ENCODE measurements at places on chromosomes 3 and 15.

DNA sequence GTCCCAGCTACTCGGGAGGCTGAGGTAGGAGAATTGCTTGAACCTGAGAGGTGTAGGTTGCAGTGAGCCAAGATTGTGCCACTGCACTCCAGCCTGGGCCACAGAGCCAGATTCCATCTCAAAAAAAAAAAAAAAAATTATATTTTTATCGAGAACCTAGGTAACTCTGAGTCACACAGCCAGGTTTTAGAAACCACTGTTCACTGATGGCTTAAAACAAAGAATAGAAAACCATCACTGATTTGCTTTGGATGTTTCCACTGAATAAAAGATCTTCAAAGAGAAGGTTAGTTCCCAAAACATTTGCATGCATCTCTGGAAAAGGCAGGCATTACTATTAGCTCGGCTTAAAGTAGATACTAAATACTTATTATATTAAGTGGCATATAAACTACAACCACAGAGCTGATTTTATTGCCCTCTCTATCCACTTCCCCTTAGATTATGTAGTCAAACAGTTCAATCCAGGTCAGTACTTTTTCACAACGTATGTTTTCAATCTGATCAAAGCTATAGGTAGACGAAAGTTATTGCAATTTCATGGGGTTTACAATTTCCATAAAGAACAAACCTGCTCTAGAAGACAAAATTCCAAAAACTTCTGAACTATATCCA is 1.4 kb downstream of the B4GALT4 start:
- peak overlapping the region; percentile 69 for H3K4me3 ChIP-seq
- H3K27me3 ChIP-seq = no peaks in the 10 kb centered on the region
- peaks cover 18% of the 10 kb centered on the region for H3K4me1 ChIP-seq

DNA sequence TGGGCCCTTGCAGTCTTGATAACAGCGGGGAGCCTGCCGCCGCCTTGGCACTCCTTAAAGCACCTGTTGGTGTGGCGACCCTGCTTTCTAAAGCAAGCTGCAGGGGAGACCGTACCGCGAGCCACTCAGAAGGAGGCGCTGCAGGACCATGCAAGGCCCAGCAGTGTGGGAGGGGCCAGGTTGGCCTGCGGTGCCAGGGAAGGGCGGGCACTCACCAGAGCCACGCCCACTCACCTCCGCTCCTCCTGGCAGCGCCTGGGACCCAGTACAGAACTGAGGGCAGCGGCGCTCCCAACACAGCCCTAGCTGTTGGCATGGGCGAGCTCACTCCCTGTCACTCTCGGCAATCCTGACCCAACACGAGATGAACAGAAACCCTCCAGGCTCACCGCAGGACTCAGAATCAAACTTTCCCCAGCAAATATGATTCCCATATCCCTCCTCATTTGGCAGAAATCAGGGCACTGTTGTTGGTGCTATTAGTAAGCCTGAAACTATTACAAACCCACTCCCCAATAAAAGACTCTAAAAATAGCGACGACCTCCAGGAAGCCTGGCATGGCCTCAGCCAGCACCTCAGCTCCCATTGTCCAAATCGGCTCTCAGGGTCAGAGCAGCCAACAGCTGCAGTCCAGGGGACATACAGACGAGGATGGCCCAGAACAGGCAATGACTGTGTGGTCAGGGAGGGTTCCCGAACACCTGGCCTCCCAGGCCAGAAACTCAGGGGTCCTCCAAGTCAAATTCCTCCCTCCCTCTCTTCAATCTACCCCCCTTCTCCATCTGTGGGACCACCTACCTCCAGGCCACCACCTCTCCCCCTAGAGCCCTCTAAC is 77.2 kb downstream of the TBC1D2B start:
- no peak overlapping the region for H3K27ac ChIP-seq
- peaks cover 11% of the 10 kb centered on the region for H3K4me1 ChIP-seq
- no peak overlapping the region for H3K4me3 ChIP-seq

- no peaks in the 10 kb centered on the region for H3K36me3 ChIP-seq
- H3K4me3 ChIP-seq = no peak overlapping the region
- no peaks in the 10 kb centered on the region for H3K27me3 ChIP-seq
- H3K4me1 ChIP-seq = peaks cover 3% of the 10 kb centered on the region
- no peak overlapping the region for H3K27ac ChIP-seq
Measured at GRCh38 chr3:144031938-144032337, 60.3 kb downstream of the DIPK2A start.

GRCh38 chr3:56799251-56799882 is 2.4 kb downstream of the ARHGEF3 start:
- peak overlapping the region; percentile 56 for H3K4me3 ChIP-seq
- no peak overlapping the region for H3K27ac ChIP-seq
- no peak for DNase-seq
- peaks cover 30% of the 10 kb centered on the region for H3K27me3 ChIP-seq
- H3K36me3 ChIP-seq = no peaks in the 10 kb centered on the region

DNA sequence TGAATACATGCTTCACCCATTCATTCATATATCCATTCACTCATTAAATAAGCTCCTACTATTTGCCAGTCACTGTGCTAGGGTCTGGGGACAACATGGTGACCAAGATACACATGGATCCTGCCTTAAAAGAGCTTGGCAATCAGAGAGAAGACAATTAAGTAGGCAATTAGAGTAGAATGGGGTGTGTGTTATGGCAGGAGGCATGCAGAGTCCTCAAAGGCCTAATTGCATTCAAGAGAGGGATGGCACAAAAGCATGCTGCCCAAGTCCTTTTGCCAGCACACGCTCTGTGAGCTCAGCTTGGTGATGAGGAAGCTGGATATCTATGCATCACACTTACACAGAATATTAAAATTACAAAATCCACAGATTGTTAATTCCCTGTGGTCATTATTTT is 2.8 kb upstream of the PRICKLE2 start:
- no peaks in the 10 kb centered on the region for H3K27me3 ChIP-seq
- DNase-seq = no peak
- H3K4me1 ChIP-seq = peaks cover 61% of the 10 kb centered on the region
- H3K4me3 ChIP-seq = no peak overlapping the region

- H3K4me1 ChIP-seq = no peaks in the 10 kb centered on the region
- H3K27ac ChIP-seq = no peak overlapping the region
- no peak overlapping the region for H3K4me3 ChIP-seq
- no peaks in the 10 kb centered on the region for H3K27me3 ChIP-seq
- H3K36me3 ChIP-seq = no peaks in the 10 kb centered on the region
Measured at GRCh38 chr3:119548341-119548740, 11.1 kb downstream of the CD80 start.

- H3K4me3 ChIP-seq = no peak overlapping the region
- H3K4me1 ChIP-seq = peaks cover 15% of the 10 kb centered on the region
- no peak for DNase-seq
- no peaks in the 10 kb centered on the region for H3K27me3 ChIP-seq
- H3K36me3 ChIP-seq = no peaks in the 10 kb centered on the region
- H3K27ac ChIP-seq = no peak overlapping the region
Measured at GRCh38 chr15:58401991-58402649, 29.7 kb upstream of the LIPC start.

GRCh38 chr15:39270934-39271333 is 309.9 kb upstream of the THBS1 start:
- H3K4me1 ChIP-seq = peaks cover 4% of the 10 kb centered on the region
- no peaks in the 10 kb centered on the region for H3K27me3 ChIP-seq
- H3K27ac ChIP-seq = no peak overlapping the region

DNA sequence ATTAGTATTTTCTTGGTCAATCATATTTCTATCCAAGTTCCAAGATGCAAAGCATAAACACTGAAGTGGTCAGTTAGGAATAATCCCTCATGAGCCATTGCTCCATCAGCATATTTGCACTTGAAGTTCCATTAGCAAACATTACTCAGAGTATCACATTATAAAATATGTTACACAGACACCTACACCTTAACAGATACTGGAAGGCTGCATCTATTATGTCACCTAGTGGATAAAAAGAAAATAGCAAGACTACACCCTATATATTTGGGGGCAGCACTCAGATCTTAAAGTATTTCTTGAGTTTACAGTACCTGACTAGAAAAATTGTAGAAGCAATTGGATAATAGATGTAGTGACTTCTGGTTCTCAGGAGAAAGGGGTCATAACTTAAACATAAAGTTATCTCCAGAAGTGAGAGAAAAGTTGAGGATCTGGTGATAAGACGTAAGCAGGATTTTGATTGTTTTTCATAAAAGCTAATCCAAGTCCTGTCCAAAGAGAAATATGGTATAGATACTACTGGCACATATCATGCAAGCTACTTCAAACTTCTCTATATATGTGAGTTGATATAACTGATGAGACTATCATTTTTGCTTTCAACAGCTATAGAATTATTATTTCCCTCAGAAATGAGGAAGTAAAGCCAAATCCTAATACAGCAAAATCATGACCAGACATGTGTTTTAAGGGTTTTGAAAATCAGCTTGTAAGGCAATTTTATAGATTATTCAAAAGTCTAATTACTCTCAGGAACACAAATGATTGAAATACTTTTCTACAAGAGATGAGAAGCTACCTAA is 422.2 kb downstream of the GBE1 start:
- H3K36me3 ChIP-seq = no peaks in the 10 kb centered on the region
- no peak for DNase-seq
- no peak overlapping the region for H3K4me3 ChIP-seq
- H3K27me3 ChIP-seq = no peaks in the 10 kb centered on the region
- H3K27ac ChIP-seq = no peak overlapping the region

- peaks cover 12% of the 10 kb centered on the region for H3K36me3 ChIP-seq
- no peaks in the 10 kb centered on the region for H3K27me3 ChIP-seq
- DNase-seq = peak; percentile 31
- peaks cover 44% of the 10 kb centered on the region for H3K4me1 ChIP-seq
- peak overlapping the region; percentile 46 for H3K4me3 ChIP-seq
Measured at GRCh38 chr15:78850941-78851755, 21.5 kb upstream of the MORF4L1 start.

- no peaks in the 10 kb centered on the region for H3K4me1 ChIP-seq
- H3K27ac ChIP-seq = no peak overlapping the region
- DNase-seq = no peak
- no peaks in the 10 kb centered on the region for H3K27me3 ChIP-seq
Measured at GRCh38 chr3:69403454-69403853, 17.6 kb upstream of the FRMD4B start.

- H3K27me3 ChIP-seq = no peaks in the 10 kb centered on the region
- DNase-seq = no peak
- H3K4me1 ChIP-seq = no peaks in the 10 kb centered on the region
- H3K4me3 ChIP-seq = no peak overlapping the region
- H3K27ac ChIP-seq = no peak overlapping the region
- peaks cover 15% of the 10 kb centered on the region for H3K36me3 ChIP-seq
Measured at GRCh38 chr3:39082666-39083313, 24.6 kb downstream of the GORASP1 start.

DNA sequence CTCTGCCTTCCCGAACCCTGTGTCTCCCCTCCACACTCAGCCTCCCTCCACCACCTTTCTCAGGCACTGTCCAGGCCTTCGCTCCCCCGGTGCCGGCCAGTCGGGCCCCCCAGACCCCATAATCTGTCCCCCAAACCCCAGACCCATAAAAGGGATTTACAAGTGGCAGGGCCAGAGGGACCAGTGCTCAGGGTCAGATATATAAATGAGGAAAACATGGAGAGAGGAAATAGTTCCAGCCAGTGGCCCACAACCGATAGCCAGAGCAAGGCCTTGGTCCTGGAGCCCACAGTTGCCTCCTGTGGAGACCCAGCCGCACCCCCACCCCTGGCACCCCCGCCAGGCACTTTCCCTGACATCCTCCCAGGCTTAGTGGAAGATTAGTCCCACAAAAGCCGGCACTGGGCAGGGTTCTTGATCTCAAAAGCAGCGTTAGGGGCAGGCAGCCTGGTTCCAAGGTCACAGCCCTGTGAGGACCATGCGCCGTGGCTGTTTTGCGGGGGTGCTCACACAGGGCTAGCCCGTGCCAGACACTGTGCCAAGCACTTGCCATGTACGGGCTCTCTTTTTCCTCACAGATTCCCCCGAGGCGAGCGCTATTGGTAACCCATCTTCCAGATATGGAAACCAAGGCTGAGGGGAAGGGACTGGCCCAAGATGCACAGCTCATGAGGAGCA is 1.1 kb upstream of the PLXND1 start:
- peaks cover 46% of the 10 kb centered on the region for H3K27me3 ChIP-seq
- H3K27ac ChIP-seq = no peak overlapping the region
- H3K4me1 ChIP-seq = peaks cover 54% of the 10 kb centered on the region

DNA sequence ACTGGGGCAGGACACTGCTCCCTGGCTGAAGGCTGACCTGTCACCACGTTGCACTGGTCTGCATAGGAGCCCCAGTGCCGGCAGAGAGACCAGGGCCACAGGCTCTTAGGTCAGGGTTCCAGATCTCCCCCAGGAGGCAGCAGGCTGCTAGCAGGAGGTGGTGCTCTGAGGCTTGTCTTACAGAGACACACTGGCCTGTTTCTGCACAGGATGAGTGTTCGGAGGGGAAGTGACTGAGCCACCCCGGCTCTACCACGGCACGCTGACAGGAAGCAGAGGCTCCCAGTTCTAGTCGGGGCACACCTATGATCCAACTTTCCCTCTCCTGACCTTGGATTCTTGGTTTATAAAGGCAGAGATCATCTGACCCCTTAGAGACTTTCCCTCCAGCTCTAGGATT is 8.6 kb downstream of the FBXL22 start:
- H3K36me3 ChIP-seq = peaks cover 3% of the 10 kb centered on the region
- no peak overlapping the region for H3K4me3 ChIP-seq
- H3K27me3 ChIP-seq = peaks cover 11% of the 10 kb centered on the region
- no peak for DNase-seq
- H3K4me1 ChIP-seq = peaks cover 28% of the 10 kb centered on the region

- no peaks in the 10 kb centered on the region for H3K4me1 ChIP-seq
- H3K36me3 ChIP-seq = no peaks in the 10 kb centered on the region
- no peak overlapping the region for H3K27ac ChIP-seq
- H3K4me3 ChIP-seq = no peak overlapping the region
- DNase-seq = no peak
Measured at GRCh38 chr15:40487816-40488682, 17.3 kb downstream of the CHST14 start.

- H3K36me3 ChIP-seq = no peaks in the 10 kb centered on the region
- H3K4me1 ChIP-seq = no peaks in the 10 kb centered on the region
- no peaks in the 10 kb centered on the region for H3K27me3 ChIP-seq
- no peak overlapping the region for H3K4me3 ChIP-seq
- DNase-seq = no peak
Measured at GRCh38 chr15:87703327-87704111, 553.0 kb downstream of the NTRK3 start.

DNA sequence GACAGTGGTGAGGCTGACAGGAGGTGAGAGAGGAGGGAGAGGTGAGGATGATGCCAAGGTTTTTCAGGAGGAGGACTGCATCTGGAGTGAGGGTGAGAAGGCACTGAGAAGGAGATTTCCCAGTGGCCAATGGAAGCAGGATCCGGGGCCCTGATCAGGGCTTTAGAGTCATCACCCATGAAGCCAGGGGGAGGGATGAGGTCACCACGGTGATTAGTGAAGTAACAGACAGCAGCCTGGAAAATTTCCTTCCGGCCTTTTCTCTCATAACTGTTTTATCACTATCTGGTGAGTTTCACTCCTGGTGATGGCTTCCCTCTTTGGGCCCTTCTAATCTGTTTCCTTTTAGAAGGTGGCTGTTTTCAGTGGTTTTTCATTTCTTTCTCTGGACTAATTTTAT is 80.5 kb upstream of the WNT5A start:
- H3K4me1 ChIP-seq = peaks cover 13% of the 10 kb centered on the region
- no peak for DNase-seq
- no peak overlapping the region for H3K4me3 ChIP-seq
- no peaks in the 10 kb centered on the region for H3K27me3 ChIP-seq
- H3K27ac ChIP-seq = no peak overlapping the region
- H3K36me3 ChIP-seq = no peaks in the 10 kb centered on the region

GRCh38 chr3:10964537-10965167 is 27.9 kb upstream of the SLC6A1 start:
- DNase-seq = peak; percentile 39
- H3K4me1 ChIP-seq = peaks cover 9% of the 10 kb centered on the region
- H3K36me3 ChIP-seq = no peaks in the 10 kb centered on the region
- H3K27me3 ChIP-seq = peaks cover 58% of the 10 kb centered on the region
- no peak overlapping the region for H3K4me3 ChIP-seq
- H3K27ac ChIP-seq = no peak overlapping the region

GRCh38 chr3:4546346-4547178 is 53.4 kb downstream of the ITPR1 start:
- H3K4me1 ChIP-seq = no peaks in the 10 kb centered on the region
- no peak for DNase-seq
- no peaks in the 10 kb centered on the region for H3K36me3 ChIP-seq
- no peak overlapping the region for H3K27ac ChIP-seq

All from neural crest cell (in vitro differentiated cells).